GM12891 (cell line): ENCODE measurements at places on chromosomes 7 and 10.

DNA sequence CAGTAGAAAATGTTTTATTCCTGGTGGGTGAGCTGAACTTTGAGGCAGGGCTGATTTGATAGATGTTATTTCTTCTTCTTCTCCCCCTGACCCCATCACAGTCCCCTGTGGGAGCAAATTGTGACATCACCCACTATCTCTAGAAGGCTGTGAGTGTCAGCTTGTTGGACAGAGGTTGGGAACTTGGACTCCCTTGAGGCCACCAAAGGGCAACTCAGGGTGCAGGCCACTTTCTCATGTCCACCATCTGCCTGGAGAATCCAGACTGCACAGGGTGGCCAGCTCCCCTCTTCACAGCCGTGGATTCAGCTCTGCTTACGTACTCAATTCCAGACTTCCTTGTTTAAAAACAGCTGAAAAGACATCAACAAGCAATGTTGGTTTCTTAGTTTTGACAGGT is 103.0 kb downstream of the LRRC18 start:
- no peak for DNase-seq

DNA sequence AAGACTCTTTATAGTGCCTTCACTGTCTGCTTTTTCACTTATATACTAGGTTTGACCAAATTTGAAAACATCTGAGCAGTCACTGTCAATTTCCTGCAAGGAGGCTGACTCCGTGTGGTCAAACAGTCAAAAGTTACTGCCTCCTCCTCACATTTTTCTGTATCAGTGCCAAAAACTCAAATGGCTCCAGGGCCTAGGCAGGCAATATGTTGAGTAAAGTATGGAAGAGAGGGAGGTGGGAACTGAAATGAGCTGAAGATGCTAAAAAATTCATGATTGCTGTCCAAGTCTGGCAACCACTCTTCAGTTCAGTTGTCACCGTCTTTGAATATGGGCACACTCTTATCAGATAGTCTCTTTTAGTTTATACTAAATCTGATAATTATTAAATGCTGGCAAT is 551.6 kb downstream of the CCSER2 start:
- no peak for DNase-seq

DNA sequence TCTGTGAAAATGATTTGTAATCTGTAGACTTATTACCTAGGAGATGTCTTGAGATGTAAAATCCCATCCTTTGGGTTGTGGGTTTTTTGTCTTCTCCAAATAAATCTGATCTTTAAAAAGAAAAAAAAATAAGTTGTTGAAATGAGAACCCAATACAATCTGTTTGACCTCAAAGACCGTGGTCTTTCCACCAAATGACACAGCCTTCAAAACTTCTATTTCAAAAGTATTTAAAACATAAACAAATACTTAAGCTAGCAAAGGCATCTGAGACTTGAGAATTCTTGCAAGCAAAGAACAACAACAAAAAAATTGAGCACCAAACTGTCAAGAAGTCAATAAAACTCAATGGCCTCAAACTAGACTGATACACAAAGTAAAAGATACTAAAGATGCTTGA is 67.9 kb upstream of the HECW1 start:
- DNase-seq = no peak

DNA sequence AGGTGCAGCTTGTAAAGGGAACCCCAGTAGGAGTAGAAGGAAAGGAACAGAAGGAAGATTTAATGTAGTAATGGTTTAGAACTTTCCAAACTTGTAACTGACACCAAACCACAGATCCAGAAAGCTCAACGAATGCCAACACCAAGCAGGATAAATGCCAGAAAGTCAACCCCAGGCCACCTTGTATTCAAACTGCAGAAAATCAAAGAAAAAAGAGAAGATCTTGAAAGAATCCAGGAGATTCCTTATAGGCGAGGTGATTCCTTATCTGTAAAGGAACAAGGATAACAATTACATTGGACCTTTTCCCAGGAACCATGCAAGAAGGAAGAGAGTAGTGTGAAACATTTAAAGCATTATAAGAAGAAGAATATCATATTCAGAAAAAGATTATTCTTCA is 93.6 kb downstream of the NKX6-2 start:
- no peak for DNase-seq

DNA sequence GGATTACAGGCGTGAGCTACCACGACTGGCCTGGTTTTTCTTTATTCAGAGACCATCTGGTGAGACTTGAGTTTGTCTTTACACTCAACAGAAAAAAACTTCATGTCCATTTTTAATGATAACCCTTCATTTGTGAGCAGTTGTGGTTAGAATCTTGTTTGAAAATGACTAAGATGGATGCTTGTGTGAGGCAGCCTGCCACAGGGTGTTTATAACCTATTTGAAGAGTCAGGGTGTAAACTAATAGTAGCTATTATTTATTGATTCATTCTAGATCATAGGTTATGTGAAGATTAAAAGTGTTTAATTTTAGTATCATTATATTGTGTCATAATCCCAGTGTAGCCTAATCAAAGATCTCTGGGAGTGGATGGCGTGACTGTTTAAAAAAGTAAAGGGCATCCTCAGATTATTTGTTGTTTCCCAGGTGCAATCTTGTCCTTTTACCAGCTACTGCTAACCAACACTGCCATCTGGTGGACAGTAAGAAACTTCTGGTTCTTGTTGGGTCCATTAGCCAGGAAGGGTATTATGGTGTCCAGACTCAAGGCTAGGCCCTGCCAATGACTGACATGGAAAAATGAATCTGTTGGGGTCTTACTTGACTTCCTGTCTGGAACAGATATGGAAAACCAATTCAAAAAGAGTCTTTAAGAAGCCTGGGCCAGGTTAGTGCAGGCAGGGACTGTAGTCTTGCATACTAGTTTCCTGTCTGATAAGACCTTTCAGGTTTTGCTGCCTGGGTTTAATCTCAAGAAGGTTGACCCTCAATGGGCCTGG is 24.9 kb downstream of the NRBF2 start:
- no peak for DNase-seq

DNA sequence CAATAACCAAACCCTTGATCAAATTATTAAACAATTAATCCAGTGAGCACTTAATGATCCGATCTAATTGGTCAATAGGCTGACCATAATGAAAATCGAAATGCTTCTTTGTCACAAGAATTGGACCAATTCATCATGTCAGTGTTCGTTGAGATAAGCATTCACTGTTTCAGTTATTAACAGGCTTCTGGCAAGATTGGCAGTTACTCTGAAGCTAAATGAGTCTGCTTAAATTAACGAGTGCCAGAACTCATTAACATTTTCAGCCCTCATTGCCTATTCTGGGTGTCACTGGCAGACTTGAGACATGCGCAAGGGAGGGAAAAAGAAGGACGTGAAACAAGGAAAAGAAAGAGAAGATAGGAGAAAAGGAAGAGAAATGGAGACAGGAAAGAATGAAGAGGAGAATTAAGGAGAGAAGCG is 30.7 kb upstream of the SLC26A3 start:
- no peak for DNase-seq

- no peak for DNase-seq
These were observed 432.7 kb upstream of the VSTM2A start for GRCh38 chr7:54109501-54109900.

DNA sequence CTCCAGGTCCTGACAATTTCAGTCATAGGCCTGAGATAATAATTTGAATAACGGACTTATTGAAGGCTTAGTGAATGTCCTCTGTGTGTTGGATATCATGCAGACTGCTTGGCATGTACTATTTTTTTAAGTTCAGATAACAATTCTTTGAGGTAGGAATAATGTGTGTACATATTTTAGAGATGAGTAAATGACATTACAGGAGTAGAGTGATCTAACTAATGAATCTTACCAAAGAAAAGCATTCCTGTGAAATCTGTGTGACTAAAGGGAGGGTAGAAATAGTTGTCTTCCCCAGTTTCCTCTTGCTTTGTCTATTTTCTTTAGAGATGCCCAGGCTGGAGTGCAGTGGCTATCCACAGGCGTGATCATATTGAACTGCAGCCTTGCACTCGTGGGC is 391.8 kb upstream of the ETV1 start:
- no peak for DNase-seq

GRCh38 chr7:112744818-112745217 is 45.4 kb downstream of the TMEM168 start:
- DNase-seq = no peak

GRCh38 chr7:76340617-76341131 is 18.1 kb downstream of the YWHAG start:
- DNase-seq = no peak

DNA sequence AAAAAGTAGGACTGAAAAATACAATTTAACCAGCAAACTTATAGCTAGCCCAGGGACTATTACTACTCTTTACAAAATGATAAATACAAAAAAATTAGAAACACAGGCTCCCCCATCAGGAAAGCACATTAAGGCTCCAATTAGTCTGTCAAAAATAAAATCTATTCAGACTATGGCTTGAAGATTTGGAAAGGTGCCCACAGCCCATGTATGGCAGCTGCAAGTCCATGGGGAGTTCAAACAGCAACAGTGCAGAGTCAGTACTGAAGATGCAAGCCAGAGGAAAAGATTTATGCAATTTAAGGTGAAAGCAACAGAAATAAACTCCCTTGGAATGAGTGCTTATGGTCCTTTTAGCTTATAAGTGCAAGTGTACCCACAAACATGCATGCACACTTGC is 29.7 kb downstream of the IMMP2L start:
- no peak for DNase-seq

GRCh38 chr7:116258734-116259133 is 48.4 kb downstream of the TES start:
- DNase-seq = no peak

GRCh38 chr7:130369831-130370550 is 10.3 kb upstream of the CPA1 start:
- DNase-seq = no peak

GRCh38 chr7:26153823-26154783 is 2.1 kb downstream of the NFE2L3 start:
- DNase-seq = no peak

GRCh38 chr10:91432175-91432574 is 22.0 kb downstream of the HECTD2 start:
- DNase-seq = no peak
